ENCODE measurements at places on chromosomes 6 and 20.

- DNase-seq: no peak
Measured at GRCh38 chr6:162733489-162733888, 5.7 kb downstream of the PACRG start.

DNA sequence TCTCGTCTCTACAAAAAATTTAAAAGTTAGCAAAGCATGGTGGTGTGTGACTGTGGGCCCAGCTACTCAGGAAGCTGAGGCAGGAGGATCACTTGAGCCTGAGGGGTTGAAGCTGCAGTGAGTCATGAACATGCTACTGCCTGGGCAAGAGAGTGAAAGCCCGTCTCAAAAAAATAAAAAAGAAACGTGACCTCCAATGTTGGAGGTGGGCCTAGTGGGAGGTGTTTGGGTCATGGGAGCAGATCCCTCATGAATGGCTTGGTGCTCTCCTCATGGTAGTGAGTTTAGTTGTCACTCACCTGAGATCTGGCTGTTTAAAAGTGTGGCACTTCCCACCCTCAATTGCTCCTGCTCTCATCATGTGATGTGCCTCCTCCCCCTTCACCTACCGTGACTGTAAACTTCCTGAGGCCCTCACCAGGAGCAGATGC is 24.3 kb downstream of the RBL1 start:
- DNase-seq: no peak

- no peak for DNase-seq
Measured at GRCh38 chr6:87054143-87054833, 40.6 kb downstream of the CGA start.

GRCh38 chr6:29082457-29082856 is 4.7 kb downstream of the OR2B3 start:
- DNase-seq: no peak

GRCh38 chr6:121652223-121652622 is 216.8 kb downstream of the GJA1 start:
- DNase-seq: no peak

DNA sequence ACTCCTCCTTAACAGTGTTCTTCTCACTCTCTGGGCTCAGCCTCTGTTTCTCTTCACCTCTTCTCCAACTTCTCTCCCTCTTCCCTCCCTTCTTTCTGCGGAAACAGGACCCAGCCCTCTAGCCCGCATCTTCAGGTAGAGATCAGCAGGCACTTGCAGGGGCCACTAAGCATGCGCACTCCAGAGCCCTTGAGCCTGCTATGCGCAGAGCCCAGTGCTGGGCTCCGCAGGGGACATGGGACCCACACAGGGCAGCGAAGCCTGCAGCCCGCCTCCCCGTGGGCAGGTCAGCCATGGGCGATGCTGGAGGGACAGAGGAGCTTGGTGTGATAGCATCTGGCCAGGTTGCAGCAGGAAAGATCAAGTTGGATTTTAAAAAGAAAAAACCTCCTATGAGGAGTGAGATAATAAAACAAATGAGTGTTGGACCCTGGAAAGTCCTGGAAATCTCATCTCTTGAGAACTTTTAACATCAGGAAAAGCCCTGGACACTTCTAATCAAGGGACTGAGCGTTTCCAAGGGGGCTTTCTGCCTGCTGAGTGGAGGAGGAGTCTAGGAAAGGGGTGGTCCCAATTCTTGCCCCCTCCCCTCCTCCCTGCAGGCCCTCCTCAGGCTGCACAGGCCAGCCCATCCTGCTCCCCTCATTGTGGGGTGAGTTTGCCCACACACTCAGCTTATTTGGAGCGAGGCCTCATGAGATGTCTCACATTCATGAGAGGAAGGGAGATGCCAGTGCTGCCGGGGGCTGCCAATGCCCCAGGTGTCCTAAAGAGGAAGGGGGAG is 71.9 kb downstream of the MDGA1 start:
- DNase-seq: no peak

DNA sequence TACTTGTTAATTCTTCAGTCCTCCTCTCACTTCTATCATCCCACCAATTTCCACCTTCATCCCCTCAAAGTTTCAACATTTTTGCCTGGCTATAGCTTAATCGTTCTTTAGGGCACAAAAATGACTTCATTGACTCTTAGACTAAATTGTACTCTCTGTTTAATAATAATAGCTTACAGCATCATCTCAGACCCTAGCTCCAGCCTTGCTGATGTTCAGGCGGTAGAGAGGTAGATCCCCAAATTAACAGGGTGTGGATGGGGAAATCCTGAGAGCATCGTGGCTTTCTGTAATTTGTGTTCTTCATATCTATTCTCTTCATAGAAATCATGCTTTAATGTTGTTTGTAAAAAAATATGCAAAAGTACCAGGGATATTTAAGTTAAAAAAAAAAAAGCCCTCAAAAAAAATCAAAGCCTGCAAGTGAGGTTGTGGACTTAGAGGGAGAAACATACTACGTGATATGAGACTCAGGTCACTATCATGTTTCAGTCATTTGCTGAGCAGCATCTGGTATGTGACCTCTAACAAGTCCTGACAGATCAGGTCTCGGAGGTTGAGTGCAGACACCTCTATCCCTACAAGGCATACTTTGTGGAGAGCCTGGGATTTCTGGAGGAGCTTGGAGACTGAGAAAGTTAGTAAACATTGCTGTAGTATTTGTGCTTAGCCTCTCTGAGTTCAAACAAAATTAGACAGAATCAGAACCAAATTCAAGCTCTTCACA is 1063.3 kb upstream of the CITED2 start:
- DNase-seq: no peak

DNA sequence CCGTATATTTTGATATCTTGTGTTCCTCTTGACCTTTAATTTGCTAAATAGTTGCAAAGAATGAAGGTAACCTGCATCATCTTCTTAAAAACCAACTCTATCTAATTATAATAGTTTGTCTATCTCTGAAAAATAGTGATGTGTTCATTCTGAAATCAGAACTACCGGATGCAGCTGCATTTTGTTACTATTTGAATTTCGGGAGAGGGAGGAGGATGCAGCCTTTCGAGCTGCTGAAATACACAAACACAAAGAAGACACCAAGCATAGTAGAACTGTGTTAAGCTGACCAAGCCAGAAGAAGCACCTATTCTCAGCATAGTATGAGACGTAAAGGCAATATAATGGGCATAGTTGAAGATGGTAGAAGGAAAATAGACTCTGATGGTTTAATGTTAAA is 33.1 kb downstream of the PTPN1 start:
- DNase-seq: no peak

DNA sequence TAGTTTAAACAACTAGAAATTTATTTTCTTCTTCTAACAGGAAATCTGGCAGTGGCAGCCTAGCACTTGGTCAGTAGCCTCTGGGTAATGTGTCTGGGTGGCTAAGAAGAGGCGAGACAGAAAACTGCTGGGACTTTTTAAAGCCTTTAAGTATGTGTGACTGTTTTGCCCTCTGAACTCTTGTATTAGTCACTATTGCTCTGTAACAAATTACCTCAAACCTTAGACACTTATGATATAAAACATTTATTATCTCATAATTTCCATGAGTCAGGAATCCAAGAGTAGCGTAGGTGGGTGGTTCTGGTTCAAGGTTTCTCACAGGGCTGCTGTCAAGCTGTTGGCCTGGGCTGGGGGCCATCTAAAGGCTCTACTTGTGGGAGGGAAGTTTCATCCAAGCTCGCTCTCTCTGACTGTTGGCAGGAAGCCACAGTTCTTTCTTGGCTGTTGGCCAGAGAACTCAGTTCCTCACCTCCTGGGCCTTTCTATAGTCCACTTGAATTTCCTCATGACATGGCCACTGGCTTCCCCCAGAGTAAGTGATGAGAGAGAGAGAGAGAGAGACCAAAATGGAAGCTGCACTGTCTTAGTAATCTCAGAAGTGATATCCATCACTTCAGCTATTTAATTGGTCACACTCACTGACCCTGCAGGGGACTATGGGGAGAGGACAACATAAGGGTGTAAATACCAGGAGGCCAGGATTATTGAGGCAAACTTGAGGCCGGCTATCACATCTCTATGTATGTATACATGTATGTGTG is 17.4 kb upstream of the TBC1D22B start:
- DNase-seq: peak; percentile 91

DNA sequence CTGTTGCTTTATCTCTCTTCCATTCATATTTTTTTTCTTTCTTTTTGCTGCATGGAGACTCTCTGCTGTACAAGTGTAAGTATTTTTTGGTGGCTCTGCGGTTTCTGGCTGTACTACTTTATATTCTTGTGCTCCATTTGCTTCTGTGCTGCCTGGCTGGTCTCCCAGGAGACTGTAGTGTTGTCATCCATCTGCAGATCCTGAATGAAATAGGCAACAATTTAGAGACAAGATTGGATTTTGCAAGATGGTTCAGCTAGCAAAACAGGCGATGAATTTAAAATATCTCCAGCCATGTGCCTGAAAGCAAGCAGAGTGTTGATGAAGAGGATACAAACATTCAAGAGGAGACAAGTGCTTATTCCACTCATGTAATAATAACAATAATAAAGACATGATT is 75.1 kb upstream of the SCGN start:
- no peak for DNase-seq

GRCh38 chr6:156703719-156704118 is 73.5 kb upstream of the ARID1B start:
- no peak for DNase-seq

- DNase-seq: no peak
Measured at GRCh38 chr6:15462717-15463525, 199.9 kb downstream of the DTNBP1 start.

DNA sequence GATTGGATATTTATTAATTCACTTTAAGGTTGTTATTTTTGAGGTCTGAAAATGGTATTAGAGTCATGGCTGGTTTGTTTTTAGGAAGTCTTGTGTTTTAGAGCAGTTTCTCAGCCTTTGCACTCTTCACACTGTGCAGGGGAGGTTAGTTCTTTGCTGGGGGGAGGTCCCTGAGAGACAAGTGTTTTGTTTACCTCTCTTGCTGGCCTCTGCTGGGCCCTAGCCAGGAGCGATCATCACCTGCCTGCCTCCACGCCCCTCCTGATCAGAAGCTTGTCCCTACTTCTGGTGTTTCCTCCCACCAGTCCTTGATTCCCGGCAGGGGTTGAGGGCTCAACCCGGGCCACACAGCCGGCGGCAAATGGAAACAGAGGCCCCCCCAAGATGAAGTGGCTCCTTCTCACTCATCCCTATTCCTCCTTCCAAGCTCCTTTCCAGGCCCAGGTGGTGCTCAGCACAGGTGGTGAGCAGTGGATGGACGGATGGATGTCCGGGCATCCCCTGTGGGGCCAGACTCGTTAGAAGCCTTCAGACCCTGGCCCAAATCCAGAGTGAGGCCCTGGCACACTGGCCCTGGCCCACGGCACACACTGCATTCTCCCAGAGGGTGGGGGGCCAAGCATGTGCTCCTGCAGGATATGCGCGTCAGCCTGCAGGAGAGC is 51.3 kb downstream of the GRM4 start:
- no peak for DNase-seq

DNA sequence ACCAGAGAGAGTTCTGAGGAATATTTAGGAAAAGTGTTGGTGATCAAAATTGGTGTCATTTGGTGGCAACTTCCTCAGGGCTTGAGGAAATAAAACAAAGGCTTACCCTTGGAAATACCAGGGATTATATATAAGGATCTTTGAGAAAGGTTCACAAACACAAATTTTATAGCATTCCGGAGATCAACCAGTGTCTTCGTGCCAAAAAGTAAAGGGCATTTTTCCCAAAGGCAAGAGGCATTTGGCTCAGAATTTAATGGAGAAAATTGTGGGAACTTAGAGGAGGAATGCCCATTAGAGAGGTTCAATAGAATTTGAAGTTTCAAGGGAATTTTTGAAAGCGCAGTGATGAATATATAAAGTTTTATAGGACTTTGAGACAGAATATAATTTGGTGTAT is 179.5 kb downstream of the FUT9 start:
- DNase-seq: no peak

DNA sequence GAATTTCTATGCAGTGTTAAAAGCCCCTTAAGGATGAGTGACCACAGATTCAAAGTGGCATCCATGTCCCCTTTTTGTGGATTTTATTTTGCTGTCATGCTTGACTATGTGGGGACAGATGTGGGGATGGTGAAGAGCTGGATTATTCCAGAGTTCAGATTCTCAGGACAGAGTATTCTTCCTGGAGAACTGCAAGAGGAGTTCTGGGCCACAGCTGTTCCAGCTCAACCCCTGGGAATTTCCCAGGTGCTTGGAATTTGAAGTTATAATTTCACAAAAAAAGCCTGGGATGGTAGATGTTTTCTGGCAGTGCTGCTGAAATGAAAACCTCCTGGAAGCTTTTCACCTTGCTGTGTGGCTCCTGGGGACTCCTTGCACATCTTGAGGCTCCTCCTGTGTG is 671.8 kb upstream of the MARCKS start:
- DNase-seq: no peak

DNA sequence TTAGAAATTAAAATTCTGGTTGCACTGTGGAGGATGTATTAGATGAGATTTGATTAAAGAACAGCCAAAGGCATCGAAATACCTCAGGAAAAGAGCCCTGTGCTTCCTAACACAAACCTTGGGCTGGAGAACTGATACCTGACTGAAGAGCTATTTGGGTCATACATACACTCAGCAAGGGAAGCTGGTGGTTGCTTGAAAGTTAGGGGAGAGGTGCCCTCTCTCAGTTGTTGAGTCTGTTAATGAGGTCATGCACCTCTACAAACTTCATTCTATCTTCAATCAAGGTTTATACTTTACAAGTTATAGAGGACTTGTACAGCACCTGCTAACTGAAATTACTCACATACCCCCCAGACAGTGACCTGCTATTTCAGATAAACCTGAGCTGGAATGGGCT is 25.5 kb downstream of the FAM184A start:
- DNase-seq: no peak

- no peak for DNase-seq
Measured at GRCh38 chr6:2327591-2327990, 82.2 kb upstream of the GMDS start.

- DNase-seq: no peak
Measured at GRCh38 chr6:7250812-7251211, 62.2 kb downstream of the SSR1 start.

DNA sequence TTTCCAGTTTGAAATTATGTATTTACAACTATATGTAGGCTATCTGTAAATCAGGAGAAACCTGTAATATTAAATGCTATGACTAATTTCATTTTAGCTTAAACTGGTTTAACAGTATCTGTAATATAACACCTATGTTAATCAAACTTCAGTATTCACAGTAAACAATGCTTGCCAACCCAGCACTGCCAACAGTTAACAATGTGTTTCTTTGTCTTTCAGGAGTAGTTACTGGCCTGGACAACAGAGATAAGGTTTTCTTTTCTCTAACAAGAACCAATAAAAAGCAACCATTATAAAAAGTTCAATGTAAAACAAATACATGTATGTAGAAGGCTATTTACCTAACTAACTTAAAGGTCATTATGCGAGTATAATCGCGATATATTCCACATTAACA is 158.8 kb downstream of the CDK19 start:
- DNase-seq: no peak
